ENCODE measurements at places on chromosomes 11 and 22.

DNA sequence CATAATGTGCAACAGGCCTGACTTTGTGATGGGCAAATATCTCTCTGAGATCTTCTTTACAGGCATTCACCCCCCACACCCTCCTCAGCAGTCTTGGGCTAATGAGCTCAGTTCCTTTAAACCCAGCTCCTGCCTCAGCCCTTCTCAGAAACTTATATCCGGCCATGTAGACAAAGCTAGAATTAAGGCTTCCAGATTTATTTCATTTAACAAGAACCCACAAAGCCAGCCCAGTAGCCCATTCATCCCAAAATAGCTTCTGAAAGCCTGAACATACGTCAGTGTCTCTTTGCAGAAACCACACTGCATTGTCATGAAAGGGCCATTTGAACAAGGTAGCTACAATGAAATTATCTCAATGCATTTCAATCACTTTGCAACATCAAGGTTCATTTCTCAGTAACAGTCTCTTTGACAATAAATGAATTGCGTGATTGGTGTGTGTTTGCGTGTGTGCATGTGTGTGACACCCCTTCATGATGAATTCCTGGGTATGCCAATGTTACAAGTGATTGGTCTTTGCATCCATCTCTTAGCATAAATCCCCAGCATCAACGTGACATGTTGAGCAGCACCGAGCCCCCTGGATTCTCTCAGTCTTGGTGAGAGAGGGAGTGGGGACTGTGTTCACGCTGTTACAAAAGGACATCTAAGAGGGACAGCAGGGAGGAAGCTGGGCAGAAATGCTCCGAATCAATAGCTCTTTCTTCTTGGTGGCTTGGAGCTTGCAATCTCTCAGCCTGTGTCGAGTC, 299.6 kb downstream of the KIRREL3 start:
- no peak for DNase-seq

- no peak for DNase-seq
Observed at GRCh38 chr11:26655287-26655686, 66.6 kb downstream of the SLC5A12 start.

GRCh38 chr11:45477588-45477987, 187.8 kb downstream of the CHST1 start:
- DNase-seq = no peak

DNA sequence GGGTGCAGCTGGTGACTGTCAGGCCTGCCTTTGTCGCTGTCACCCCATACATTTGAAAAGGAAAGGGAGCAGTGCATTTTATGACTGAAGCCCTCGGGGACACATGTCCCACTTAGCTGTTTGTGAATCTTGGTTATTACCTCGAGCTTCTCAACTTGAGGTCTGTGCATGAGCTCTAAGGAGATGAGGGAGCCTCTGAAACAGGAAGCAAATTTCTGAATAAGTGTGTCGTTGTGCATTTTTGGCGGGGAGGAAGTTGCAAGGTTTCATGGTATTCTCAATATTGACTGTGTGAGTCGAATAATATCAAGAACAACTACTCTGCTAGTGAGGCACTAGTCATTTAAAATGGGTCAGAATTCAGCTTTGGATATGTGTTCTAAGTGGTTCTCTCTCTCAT, 149.7 kb upstream of the PLET1 start:
- DNase-seq = no peak

- no peak for DNase-seq
Observed at GRCh38 chr11:44861849-44862557, 88.7 kb downstream of the TP53I11 start.

- DNase-seq = no peak
Observed at GRCh38 chr11:23010790-23011335, 150.6 kb upstream of the CCDC179 start.

DNA sequence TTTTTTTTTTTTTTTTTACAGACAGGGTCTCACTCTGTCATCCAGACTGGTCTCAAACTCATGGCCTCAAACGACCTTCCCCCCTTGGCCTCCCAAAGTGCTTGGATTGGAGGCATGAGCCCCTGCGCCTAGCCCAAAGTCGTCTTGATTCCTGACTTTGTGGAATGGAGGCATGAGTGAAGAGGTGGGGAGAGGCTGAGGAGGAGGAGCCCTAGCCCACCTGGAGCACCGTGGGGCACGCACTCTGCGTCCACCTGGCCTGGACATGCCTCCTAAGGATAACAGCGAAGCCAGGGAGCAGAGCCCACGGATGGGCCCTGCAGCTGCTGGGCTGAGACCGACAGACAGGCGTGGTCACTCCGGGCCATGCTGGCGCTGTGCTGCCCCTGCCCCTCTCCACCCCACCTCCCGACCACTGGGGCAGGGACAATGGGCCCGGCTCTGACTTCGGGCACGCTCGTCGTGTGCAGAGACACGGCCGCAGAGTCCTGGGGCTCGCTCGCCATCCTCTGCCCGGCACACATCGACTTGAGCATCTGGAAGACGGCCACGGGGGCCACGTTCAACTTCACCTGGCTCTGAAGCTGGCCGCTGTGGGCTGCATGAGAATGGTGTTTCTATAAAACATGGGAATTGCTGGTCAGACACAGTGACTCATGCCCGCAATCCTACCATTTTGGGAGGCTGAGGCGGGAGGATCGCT, 34.8 kb downstream of the LRRC74B start:
- no peak for DNase-seq

GRCh38 chr11:17277024-17277584, 565 bp downstream of the NUCB2 start:
- DNase-seq = no peak

DNA sequence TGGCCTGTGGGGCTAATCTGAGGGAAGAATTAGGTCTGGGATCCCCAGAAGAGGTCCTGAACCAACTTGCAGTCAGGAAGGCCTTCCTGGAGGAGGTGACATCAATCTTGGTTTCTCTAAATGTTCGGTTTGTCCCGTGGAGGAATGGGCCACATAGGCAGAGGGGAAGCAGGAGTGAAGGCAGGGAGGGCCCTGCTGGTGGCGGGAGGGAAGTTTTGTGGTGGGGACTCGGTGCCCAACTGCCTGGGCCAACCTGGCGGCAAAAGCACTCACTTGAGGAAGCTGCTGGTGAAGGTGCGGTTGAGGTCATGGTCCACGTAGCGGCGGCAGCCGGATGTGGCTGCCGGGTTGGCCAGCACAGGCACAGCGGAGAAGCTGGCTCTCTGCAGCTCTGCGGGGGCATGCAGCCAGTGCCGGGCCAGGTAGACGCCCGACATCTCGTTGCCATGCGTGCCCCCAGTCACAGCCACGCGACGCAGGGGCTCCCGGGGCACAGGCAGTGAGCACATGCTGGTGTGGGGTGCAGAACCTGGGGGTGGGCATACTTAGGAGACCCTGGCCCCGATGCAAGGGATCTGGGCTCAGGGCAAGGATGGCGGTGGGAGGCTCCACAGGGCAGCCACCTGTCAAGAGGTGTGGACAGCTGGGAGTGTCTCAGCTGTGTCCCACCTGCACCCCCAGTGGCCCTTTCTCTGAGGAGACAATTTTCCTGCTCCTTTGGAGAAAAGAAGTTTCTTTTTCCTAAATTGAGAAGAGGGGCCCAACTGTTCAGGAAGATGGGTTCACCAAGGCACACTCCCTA, 3.8 kb downstream of the ACY3 start:
- DNase-seq = no peak

GRCh38 chr11:58561394-58562098, 14.1 kb downstream of the LPXN start:
- no peak for DNase-seq

- DNase-seq = no peak
Observed at GRCh38 chr11:127191689-127192088, 191.1 kb upstream of the KIRREL3 start.

GRCh38 chr11:71268706-71269321, 16.4 kb upstream of the SHANK2 start:
- no peak for DNase-seq

- no peak for DNase-seq
Observed at GRCh38 chr11:8685306-8685705, 2.7 kb downstream of the RPL27A start.

DNA sequence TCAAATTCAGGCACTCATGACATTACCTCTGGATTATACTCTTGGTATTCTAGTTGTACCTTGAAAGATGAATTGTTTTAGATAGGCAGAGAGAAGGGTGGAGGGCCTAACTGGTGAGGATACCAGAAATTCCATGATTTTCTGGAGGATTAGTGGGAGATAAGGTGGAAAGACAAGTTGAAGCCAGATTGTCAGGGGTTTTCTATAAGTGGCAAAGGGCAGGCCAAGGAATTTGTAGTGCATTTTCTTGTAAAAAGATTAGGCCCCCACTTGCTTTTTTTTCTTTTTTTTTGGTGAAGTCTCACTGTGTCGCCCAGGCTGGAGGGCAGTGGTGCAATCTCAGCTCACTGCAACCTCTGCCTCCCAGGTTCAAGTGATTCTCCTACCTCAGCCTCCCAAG, 28.4 kb upstream of the PRDM10 start:
- DNase-seq = no peak

GRCh38 chr11:103681855-103682254, 354.6 kb upstream of the DDI1 start:
- DNase-seq = no peak

DNA sequence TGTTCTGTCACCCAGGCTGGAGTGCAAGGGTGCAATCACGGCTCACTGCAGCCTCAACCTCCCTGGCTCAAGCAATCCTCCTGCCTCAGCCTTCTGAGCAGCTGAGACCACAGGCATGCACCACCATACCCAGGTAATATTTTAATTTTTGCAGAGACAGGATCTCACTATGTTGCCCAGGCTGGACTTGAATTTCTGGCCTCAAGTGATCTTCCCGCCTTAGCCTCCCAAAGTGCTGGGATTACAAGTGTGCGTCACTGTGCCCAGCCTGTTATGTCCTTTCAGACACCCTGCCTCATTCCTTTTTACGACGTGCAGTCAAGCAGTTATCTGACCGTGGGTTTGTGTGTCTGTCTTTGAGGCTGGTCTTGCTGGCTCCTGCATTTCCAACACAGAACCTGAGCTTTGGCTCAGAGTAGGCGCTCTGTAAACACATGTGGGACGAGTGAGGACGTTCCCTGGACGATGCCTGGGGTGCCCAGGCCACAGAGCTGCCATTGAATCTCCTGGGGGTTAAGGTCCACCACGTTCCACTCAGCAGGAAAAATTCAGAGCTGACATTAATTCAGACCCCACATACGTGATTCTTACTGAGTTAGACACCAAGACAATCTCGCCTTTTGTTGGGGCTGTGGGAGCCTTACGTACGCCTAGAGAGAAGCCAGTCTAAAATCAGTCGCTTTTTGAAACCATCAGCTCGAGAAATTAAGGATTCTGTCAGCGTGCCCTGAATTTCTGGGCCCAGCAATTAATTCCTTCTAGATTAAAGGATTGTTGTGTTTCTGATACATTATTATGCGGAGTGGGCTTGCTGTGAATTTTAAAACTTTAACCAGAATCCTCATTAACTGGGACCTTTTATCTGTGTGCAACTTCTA, 21.5 kb upstream of the EMID1 start:
- no peak for DNase-seq

- DNase-seq = no peak
Observed at GRCh38 chr11:130706572-130706971, 209.7 kb downstream of the SNX19 start.

DNA sequence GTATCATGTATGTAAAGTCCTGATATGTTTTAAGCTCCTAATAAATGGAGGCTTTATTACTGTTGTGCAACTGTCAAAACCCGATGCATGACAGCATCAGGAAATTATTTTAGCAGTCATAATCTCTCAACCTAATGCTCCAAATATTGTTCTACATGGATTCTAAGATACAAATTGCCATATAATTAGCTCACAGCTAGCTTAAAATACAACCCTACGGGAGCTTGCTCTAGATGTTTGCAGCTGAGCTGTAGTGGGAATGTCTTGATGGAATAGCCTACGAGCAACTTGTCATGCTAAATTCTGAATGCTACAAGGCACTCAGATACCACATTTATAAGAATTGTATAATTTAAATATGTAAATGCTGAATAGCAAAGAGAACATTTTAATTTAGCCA, 109.8 kb downstream of the STK33 start:
- no peak for DNase-seq

- no peak for DNase-seq
Observed at GRCh38 chr22:48757581-48757980, 1070.1 kb downstream of the BRD1 start.

DNA sequence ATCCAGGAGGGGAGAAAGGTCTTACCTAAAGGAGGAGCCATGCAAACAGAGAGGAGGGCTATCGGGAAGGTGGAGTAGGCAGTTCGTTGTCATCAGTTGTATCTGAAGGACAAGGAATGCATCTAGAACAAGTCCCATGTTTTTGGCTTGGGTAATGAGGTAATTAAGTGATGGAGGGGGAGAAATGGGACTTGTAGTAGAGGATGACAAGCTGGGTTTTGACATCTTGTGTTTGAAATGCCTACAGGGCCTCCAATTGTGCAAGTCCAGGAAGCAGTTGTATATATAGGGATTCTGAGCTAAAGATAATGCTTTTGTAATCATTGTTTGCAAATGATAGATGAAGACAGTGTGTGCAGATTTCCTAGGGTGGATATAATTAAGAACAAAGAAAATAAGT, 622.8 kb downstream of the NTM start:
- DNase-seq = no peak

GRCh38 chr22:31652088-31652487, 9.9 kb downstream of the PISD start:
- DNase-seq = no peak

DNA sequence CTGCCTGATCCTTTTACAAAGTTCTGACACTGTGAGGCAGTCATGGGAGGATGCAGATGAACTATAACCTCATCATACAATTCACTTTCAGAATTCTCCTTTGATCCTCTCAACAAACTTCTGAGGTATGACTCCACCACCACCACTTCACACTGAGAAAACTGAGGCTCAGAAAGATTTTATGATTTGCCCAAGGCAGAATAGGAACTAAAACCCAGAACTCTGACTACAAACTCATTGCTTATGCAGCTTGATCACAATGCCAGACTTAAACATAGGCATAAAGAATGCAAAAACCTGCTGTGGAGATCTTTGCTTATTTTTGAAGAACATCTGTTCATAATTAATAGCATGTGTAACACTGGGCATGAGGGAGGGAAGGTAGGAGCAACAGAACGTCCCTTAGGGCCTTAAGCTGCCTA, 20.4 kb downstream of the FAM168A start:
- DNase-seq = no peak

DNA sequence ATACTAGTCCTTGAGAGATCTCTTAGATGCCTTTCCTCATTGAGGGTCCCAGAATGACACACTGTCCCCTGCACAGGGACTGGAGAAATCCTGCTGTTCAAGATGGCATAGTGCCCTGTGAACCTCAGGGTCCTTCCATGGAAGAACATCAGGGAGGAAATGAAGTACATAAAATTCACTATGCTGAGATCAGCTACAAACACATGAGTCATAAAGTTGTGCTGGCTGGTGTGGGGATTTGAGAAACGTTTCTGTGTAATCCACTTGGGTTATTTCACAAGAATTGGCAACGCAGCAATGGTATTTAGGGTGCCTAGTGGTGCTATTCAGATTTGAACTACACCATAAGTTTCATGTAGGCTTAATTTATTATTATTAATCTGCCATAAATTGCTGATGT, 174.4 kb downstream of the MAML2 start:
- DNase-seq = no peak

- DNase-seq = no peak
Observed at GRCh38 chr11:130000552-130001176, 2.0 kb downstream of the PRDM10 start.

Measured in COR-L47 (cell line).